Foreskin keratinocyte (primary cell): ENCODE measurements at places on chromosomes 11 and 22. TPM values are rescaled to one million over a fixed set of nuclear protein-coding genes. Genes with fewer than 3 reads are reported as not detected.

The E2F8 gene
- total RNA-seq, result 4.4 and 5.4 TPM in 2 replicates

The OR5F1 gene
- total RNA-seq, result not detected in 2 replicates

The FGF4 gene
- total RNA-seq, result not detected in 2 replicates

The OR5AN1 gene
- total RNA-seq, result not detected in 2 replicates

The RIBC2 gene
- total RNA-seq, result 1.7 and 2.3 TPM in 2 replicates

The ALDH3B1 gene
- not detected in 2 replicates for total RNA-seq

The TREH gene
- not detected in 2 replicates for total RNA-seq

The SLC2A11 gene
- total RNA-seq, result 3.2 and 3.9 TPM in 2 replicates

The MGAT3 gene
- not detected in 2 replicates for total RNA-seq

The ZW10 gene
- 27.0 and 28.9 TPM in 2 replicates for total RNA-seq

The FXYD6 gene
- total RNA-seq, result not detected in 2 replicates

The YAP1 gene
- total RNA-seq, result 130 and 146 TPM in 2 replicates

The ABCC8 gene
- not detected in 2 replicates for total RNA-seq

The SIK3 gene
- total RNA-seq, result 16.4 and 17.2 TPM in 2 replicates

The MAPK8IP2 gene
- total RNA-seq, result 0.24 and 0.28 TPM in 2 replicates

The NCAM1 gene
- 0.14 and 0.24 TPM in 2 replicates for total RNA-seq

The TCN1 gene
- total RNA-seq, result not detected in 2 replicates

The AP2A2 gene
- 45.2 and 45.5 TPM in 2 replicates for total RNA-seq

The MUC6 gene
- not detected in 2 replicates for total RNA-seq

The APOL4 gene
- not detected in 2 replicates for total RNA-seq

The INSC gene
- total RNA-seq, result 0.07 and 0.35 TPM in 2 replicates

The TRPC6 gene
- 0.28 and 0.41 TPM in 2 replicates for total RNA-seq

The SEC14L2 gene
- 31.7 and 43.0 TPM in 2 replicates for total RNA-seq

The POU2AF3 gene
- not detected in 2 replicates for total RNA-seq

The OR52I2 gene
- not detected in 2 replicates for total RNA-seq

The SLC29A2 gene
- 4.4 and 4.8 TPM in 2 replicates for total RNA-seq

The SYNGR1 gene
- 1.1 and 2.1 TPM in 2 replicates for total RNA-seq
